ENCODE measurements at places on chromosomes 1 and 21.
A peak's percentile ranks its signal among the peaks of the same experiment; 100 is the strongest.

DNA sequence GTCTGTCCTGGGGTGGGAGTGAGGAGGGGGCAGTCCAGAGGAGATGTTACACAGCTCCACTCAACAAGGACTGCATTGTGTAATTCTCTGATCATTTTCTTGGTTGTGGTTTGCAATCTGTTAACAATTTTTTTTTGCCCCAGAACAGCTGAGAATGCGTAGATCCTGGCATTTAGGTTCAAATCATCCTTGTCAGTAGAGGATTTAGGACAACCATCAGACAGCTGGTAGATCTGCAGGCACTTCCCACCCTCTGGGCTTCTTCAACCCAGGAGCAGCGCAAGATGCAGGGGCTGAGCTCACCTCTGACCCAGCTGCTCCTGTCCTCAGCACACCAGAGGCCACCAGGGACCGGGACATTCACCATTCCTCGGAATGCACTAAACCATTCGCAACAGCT, 13.5 kb downstream of the BCAR3 start:
- no peak for DNase-seq

DNA sequence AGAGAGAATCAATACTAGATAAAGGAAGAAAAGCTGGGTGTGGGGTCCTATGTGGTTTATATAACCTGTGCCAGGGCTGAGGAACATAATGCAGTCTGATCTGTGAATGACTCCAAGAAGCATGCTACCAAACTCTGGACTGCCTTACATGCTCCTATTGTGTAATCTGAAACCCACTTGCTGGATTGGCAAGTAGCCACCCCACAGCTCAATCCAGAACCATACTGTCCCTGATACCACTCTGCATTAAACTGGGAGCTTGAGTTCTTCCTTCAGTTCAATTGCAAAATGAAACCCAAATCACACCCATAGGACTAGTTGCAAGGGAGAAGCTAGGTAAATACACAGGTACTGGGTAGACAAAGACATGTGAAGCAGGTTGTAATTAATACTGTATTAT, 115.4 kb upstream of the NEGR1 start:
- DNase-seq = no peak

- no peak for DNase-seq
Observed at GRCh38 chr1:111716333-111716732, 22.9 kb downstream of the INKA2 start.

GRCh38 chr21:42117967-42118780, 47.1 kb downstream of the UMODL1 start:
- DNase-seq = no peak

GRCh38 chr1:116759636-116760035, 5.4 kb downstream of the CD2 start:
- DNase-seq = no peak

- DNase-seq = no peak
Observed at GRCh38 chr1:55464550-55464949, 249.4 kb upstream of the USP24 start.

- no peak for DNase-seq
Observed at GRCh38 chr1:30688920-30689794, 34.2 kb downstream of the MATN1 start.

DNA sequence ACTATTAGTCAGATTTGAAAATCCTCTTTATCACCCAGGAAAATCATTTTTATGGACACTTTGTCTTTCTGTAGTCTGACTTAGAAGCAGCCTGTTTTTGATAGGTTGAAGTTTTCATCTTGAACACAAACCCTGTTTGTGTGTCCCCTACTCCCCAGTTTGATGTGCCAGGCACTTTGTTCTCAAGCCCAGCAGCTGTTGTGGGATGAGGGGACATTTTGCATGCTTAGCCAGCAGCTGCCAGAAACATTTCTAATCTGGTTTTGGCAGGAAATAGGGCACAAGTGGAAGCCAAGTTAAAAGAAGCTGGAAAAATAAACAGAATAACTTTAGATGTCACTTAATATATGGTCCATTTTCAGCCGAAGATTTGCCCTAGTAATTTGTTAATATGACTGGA, 29.9 kb downstream of the ACTN2 start:
- DNase-seq = no peak

GRCh38 chr21:32768530-32768929, 3.0 kb downstream of the PAXBP1 start:
- DNase-seq = no peak

DNA sequence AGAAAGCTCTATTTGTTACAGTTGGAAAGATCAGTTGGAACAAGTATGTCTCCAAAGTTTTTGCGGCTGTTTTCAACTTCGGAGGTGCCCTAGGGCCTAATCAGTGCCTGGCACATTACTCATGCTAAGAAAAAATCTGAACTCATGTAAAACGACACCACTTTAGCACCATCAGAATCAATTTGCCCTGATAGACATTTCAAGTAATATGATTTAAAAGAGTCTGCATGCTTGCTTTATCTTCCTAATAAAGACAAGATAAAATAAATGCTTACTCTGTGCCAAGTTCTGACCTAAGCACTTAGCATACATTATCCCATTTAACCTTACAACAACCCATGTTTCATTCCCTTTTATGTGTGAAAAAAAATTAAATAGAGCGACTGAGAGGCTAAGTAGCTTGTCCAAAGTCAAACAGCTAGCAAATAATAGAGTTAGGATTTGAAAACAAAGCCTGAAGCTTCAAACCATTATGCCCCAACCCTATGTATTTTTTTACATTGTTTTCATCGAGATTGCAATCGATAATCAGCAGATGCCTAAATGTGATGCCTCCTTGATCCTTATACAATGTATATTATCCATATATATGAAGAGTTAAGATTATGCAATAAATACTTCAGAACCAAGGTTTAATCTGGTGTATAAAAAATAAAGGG, 91.3 kb downstream of the DENND1B start:
- DNase-seq = no peak

- peak; percentile 77 for DNase-seq
Observed at GRCh38 chr1:9687120-9687873, 35.8 kb downstream of the PIK3CD start.

DNA sequence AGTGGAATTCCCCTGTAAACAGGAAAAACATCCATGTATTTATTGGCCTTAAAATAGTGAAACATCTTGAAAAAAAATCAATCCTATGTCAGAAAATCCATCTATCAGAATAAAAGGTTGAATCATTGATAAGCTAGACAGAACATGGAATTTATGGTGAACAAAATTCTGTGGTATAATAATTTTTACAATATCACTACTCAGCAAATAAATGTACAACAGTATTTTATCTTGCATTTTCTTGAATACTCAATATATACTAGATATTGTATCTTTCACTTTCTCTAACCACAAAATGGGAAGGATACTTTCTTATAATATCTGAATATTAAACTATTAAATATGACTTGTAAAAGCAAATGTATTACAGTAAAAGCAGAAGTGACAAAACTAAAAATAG, 5.7 kb upstream of the UBE4B start:
- no peak for DNase-seq

- no peak for DNase-seq
Observed at GRCh38 chr1:1083416-1084371, 9.6 kb upstream of the RNF223 start.

DNA sequence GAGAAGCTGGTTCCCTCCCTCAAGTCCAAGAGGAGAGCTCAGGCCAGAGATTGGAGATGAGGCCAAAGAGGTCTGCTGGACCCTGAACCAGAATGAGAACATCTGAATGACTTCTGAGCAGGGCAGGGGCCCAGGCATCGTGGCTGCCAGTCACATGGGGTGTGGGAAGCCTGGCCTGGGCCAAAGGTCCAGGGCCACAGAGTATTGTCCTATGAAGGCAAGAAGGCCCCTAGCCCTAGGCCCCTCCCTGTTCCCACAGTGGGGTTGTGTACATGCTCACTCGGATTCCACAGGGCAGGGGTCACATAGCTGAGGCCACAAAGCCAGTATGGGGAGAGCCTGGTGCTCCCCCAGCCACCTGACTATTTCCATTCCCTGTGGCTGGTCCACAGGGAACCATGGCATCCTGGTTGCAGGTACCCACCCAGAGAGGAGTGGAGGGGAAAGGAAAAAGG, 18.5 kb upstream of the SLC1A7 start:
- no peak for DNase-seq

- DNase-seq = no peak
Observed at GRCh38 chr1:174953285-174954072, 46.3 kb upstream of the CACYBP start.

DNA sequence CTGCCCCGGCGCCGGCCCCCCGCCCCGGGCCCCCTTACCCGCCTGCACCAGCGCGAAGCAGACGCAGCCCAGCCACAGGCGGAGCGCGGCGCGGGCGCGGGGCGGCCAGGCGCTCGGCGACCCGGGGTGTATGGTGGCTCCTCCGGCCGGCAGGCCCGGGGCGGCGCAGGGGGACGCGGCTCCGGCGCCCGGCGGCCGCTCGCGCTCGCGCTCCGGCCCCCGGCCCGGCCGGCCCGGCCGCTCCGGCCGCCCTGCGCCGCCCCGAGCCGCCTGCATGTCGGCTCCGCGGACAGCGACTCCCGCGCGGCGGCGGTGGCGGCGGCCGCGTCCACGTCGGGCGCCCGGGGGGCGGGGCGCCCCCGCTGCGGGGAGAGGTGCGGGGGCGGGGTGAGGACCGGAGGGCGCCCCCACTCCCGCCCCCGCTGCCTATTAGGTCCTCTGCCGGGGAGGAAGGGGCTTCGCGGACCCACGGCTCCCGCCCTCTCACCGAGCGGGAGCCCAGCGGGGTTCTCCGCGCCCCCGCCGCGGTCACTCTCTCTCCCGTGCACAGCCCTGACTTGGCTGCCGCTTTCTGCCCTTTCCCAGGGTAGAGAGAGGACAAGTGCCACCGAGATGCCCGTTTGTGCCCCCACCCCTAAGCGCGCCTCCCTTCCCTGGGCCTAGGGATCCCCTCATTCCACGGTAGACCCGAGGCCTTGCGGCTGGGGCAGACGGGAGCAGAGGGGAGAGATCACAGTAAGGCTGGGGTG, at the start of gene FNDC5:
FNDC5 (minus strand) TSS at position 298 of the 749 bp plus-strand sequence.
- DNase-seq = no peak

- no peak for DNase-seq
Observed at GRCh38 chr1:22566161-22566560, 2.9 kb downstream of the EPHA8 start.

DNA sequence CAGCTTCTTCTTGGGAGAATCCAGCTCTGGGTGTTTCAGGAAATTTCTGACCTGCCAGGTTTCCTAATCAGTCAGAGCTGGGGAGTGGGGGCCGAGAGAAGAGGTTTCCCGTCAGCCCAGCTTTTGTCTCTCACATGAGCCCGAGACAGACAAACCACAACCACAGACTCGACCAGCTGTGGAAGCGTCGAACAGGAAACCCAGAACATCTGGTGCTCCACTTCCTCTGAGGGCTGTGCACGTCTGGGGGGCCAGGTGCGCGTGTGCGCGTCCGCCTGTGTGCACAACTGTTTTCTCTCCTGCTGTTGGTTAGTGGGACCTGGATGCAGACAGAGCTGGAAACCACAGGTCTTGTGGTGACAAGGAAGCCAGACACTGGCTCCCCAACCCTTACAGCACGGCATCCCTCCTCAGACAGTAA, 113.0 kb upstream of the SLC25A33 start:
- DNase-seq = no peak

- no peak for DNase-seq
Observed at GRCh38 chr1:160078512-160079195, 2.7 kb upstream of the KCNJ9 start.

GRCh38 chr1:203147376-203147775, 19.9 kb downstream of the ADORA1 start:
- no peak for DNase-seq

Data from Right ventricle myocardium inferior (tissue), 1 donor.